ENCODE measurements at places on chromosomes 16 and 17.

DNA sequence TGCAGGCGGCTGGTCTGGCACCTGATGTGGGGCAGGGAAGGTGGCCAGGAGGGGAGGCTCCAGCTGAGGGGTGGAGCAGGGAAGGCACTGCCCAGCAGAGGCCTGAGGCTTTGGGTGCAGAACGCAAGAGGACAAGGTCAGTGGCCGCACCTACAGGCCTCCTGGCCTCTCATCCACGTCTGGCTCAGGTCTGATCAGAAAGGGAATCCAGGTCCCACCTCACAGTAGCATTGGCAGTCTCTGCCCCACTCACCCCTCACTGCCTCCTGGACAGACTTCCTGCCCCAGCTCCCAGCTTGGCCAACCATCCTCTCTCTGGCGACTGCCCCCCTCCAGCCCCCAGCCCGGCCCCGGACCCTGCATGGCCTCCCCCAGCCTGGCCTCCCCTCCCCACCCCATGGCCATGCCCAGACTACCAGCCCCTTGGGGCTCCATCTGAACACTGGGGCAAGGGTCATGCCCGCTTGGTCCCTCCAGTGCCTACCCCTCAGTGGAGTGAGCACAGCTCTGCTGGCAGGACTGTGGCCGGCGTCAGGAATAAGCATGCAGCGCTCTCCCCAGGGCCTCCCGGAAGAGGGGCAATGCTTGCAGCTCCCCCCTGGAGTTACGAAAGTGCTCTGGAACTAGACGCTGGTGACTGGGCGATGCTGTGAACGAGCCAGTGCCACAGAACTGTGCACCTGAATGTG lies 4.6 kb downstream of the UTS2R start:
- no peak for DNase-seq

DNA sequence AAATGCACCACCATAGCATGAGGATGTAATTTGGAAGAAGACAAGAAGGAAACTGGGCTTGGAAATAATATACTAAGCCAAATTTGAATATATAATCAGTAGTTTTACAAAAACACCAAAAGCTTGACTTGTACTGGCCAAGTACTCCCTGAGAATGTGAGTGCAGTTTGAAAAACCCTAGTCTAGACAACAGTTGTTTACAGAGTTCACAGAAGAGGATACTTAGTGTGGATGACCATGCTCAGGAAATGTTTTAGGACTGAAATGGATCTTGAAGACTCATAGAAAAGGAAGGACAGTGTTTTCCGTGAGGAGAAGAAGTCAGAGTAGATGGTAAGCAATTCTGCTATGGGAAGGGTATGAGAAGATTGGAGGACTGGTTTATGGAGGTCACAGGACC lies 1.9 kb upstream of the CDYL2 start:
- DNase-seq = no peak

DNA sequence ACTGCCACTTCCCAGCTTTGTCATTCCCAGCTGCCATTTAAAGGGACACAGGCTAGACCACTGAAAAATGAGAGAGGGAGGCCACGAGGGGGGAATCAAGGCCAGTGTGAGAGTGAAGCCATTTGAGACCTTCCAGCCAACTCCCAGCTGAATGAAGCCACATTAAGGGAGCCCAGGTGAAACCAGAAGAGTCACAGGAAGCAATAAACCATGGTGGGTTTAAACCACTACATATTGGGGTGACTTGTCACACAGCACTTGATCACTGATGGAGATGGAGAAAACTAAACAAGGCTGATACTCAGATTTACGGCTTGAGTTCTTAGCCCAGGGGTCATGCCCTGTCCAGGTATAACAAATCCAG lies 2.8 kb upstream of the NUBP1 start:
- no peak for DNase-seq

GRCh38 chr16:15985144-15985543 lies 35.7 kb downstream of the ABCC1 start:
- DNase-seq = no peak

GRCh38 chr16:58417600-58417999 lies 25.3 kb downstream of the GINS3 start:
- DNase-seq = no peak
